Stimulated activated CD8-positive, alpha-beta memory T cell treated with anti-CD3 and anti-CD28 coated beads, Interleukin-2, amount 100 ng/mL, for 48 hours (primary cell): ENCODE measurements at places on chromosomes 11 and 22.
A peak's percentile ranks its signal among the peaks of the same experiment; 100 is the strongest.

DNA sequence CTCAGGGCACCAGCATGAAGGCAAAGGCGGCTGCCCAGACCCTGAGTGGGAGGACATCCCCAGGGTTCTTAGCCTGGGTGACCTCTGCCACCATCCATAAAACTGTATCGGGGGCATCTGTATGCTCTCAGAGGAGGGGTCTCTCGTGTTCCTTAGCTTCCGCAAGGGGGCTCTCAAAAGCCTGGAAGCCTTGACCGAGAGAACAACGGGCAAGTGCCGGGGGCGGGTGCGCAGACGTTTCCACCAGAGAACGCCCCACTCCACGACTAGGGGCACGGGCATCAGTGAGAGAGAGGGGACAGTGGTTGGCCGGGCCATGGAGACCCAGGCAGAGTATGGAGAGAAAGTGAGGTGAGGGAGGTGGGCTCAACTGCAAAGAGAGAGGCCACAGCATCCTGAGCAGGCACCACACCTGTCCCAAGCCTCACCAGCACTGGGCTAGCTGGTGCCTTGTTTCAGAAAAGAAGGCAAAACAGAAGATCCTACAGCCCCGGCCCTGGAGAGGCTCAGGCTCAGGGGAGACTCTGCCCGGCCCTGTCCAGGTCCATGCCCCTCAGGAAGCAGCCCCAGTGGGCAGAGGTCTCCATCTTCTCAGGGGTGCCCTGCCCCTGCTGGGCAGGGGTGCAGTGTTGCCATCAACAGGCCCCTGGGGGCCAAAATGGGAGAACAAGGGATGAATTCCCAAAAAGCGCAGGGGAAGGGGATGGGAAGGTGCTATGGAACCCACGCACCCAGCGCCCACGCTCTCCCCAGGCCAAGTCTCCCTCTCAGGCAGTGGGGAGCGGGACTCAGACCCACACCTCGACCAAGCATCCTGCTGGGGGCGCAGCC is 5.9 kb downstream of the TSPAN32 start:
- DNase-seq, result no peak

GRCh38 chr11:23315286-23315685 is 455.0 kb upstream of the CCDC179 start:
- DNase-seq, result no peak

GRCh38 chr22:28977060-28977459 is 84.6 kb downstream of the C22orf31 start:
- DNase-seq, result no peak

- no peak for DNase-seq
Measured at GRCh38 chr11:58788355-58789023, 56.0 kb downstream of the GLYATL2 start.

- DNase-seq, result no peak
Measured at GRCh38 chr11:18065572-18065971, 19.5 kb upstream of the TPH1 start.

- no peak for DNase-seq
Measured at GRCh38 chr22:42365111-42365865, 66.9 kb downstream of the NFAM1 start.

DNA sequence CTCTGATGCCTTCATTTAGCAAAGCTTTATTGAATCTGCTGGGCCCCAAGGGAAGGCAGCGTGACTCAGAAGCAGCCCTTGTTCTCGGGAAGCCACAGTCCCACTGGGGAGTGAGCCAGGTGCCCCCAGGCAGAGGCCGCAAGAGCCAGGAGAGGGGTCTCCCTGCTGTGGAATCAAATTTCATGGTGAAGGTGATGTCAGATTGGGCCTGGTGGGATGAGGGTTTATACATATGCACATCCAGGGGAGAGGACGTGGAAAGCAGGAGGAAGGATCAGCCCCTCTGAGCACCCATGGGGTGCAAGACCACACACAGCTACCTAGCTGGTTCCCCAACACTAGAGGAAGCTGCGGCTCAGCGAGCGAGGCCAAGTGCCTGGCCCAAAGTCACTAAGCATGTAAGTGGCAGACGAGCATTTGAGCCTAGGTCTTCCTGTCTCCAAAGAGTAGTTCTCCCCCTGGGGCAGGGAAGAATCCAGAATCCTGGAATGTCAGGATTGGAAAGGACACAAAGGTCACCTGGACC is 2.0 kb downstream of the SYNGR1 start:
- DNase-seq, result no peak

GRCh38 chr11:128399251-128400121 is 187.9 kb downstream of the ETS1 start:
- no peak for DNase-seq

DNA sequence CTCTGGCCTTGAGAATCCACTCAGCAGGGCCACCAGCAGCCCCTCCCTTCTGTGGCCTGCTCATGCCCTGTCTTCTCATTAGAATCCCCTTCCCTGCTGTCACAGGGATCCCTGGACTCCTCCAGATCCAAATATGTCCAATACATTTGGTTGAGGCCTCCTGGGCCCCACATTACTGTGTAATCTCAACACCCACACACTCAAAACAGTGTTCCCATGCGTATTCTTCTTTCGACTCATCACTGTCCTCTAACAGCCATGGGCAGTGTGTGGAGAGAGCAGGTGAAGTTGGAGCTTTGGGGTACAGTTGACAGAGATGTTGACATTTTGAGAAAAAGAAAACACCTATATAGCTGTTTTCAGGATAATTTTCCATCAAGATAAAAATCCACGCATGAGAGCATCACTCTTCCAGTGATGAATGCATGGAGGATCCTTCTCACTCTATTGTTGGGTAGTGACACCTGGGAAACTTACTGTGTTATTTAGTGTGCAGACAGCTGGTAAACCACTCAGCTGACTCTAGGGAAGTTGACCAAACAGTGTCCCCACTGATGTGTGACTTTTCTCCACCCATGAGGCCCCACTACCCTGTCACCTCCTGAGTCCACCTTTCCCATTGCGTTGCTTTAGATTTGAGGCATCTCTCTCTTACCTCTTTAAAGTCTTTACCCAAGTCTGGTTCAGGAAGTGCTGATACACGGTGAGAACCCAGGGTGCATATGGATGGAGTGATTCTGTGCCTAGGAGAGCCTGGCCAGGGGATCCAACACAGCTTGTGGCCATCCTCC is 28.7 kb upstream of the VPREB1 start:
- no peak for DNase-seq

- DNase-seq, result no peak
Measured at GRCh38 chr11:15605094-15605493, 490.4 kb downstream of the INSC start.

DNA sequence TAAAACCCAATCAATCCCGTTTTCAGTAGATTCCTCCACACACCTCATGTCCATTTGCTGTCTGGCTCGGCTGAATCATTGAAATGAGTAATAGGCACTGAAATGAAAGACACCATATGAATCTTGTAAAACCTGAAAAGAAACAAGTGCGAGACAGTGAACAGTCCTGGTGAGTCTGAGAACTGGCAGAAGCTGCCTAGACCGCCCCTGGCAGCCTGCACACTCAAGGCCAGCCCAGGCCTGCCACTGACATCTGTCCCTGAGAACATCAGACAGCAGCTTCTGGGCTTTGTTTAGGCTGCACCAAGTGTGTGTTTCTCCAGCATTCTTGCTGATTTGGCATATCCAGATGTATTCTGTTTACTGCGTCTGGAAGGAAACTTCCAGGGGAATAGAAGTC is 44.8 kb downstream of the ENDOD1 start:
- no peak for DNase-seq

GRCh38 chr22:30562366-30562765 is 12.1 kb downstream of the GAL3ST1 start:
- no peak for DNase-seq

- no peak for DNase-seq
Measured at GRCh38 chr11:121968638-121969037, 147.4 kb downstream of the BLID start.

GRCh38 chr11:78666675-78667160 is 92.1 kb upstream of the NARS2 start:
- no peak for DNase-seq

DNA sequence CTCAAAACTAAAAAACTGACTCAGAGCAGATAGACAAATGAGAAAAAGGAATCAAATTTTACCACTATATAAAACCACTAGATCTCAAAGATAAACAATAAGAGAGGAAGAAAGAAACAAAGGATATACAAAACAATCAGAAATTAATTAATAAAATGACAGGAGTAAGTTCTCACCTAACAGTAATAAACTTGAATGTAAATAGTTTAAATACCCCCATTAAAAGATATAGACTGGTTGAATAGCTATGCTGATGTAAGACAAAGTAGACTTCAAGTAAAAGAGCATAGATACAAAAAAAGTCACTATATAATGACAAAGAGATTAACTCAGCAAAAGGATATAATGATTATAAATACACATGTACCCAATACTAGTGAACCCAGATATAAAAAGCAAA is 72.3 kb upstream of the GNAZ start:
- no peak for DNase-seq

DNA sequence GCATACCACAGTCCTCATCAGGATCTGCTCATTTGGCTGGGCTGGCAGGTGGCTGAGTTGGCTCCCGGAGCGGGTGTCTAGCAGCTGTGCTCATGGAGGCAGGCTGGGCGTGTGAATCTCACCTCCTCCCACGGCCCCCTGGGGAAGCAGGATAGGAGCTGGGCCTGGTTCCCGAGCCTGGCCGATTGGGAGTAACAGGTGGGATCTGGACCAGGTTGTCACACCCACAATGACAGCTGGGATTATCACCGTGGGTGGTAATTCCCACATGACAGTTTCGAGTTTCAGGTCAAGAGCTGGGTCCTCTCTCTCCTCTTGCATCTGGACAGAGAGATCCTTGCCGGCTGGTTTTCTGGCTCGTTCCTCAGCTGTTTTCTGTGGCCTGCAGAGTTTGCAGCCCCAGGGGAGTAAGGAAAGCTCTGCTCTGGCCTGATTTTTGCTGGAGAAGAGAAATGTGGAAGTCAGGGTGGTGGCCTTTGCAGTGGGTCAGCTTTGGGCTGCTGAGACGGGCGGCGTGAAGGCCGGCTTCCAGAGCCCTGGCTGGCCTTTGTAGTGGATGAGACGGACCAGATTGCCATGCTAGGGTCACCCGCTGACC is 57.0 kb downstream of the BCR start:
- no peak for DNase-seq

GRCh38 chr11:119416606-119417580 is 6.1 kb downstream of the THY1 start:
- DNase-seq, result no peak

GRCh38 chr11:59403546-59403945 is 22.7 kb downstream of the OR5A2 start:
- DNase-seq, result no peak

DNA sequence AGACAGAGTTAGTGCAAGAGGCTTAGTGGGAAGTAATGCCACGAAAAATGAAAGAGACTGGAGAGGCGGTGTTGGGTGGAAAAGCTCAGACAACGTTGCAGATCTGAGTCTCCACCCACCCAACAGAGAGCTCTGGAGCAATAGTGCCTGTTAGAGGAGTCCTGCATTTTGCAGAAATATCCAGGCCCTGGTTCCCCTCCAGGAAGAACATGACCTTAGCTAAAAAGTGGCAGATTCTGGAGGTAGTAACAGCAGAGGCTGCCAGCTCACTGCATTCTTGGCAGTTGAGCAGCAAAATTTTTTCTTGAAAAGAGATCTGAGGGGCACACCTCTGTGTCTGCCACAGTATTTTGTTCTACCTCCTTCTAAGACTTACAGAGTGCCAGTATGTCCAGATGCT is 27.7 kb upstream of the BIRC3 start:
- DNase-seq, result no peak

- DNase-seq, result no peak
Measured at GRCh38 chr22:29391546-29391945, 3.2 kb upstream of the AP1B1 start.

- DNase-seq, result no peak
Measured at GRCh38 chr11:31895926-31896325, 84.8 kb upstream of the PAX6 start.

- DNase-seq, result no peak
Measured at GRCh38 chr22:47335460-47335859, 573.0 kb downstream of the TBC1D22A start.

GRCh38 chr22:47090591-47091245 is 328.3 kb downstream of the TBC1D22A start:
- no peak for DNase-seq

DNA sequence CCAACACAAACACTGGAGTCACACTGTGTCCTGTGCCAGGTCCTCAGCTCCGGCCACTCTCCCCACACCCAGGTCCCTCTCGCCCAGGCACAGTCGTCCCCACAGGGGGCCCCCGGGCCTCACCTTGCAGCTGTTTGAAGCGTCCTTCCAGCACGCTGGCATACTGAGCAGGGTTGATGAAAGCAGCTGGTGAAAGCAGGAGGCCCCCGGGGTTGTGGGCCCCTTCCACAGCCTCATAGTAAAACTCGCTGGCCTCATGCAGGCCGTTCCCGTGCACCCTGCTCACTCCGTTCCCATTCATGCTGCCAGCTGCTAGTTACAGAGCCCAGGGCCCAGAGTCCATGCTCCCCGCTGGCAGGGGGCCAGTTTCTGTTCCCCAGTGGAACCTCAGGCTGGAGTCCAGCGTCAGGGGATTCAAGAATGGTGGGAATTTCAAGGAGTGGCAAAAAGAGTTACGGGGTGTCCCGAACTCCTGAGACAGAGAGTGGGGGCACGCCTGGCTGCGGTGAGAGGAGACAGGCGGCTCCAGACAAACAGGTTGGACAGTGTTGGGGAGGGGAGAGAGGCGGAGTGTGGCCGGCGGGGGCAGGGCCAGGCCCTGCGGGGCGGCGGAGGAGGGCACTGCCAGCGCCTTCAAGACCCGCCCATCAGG is 10.6 kb downstream of the SPTBN2 start:
- DNase-seq, result no peak

DNA sequence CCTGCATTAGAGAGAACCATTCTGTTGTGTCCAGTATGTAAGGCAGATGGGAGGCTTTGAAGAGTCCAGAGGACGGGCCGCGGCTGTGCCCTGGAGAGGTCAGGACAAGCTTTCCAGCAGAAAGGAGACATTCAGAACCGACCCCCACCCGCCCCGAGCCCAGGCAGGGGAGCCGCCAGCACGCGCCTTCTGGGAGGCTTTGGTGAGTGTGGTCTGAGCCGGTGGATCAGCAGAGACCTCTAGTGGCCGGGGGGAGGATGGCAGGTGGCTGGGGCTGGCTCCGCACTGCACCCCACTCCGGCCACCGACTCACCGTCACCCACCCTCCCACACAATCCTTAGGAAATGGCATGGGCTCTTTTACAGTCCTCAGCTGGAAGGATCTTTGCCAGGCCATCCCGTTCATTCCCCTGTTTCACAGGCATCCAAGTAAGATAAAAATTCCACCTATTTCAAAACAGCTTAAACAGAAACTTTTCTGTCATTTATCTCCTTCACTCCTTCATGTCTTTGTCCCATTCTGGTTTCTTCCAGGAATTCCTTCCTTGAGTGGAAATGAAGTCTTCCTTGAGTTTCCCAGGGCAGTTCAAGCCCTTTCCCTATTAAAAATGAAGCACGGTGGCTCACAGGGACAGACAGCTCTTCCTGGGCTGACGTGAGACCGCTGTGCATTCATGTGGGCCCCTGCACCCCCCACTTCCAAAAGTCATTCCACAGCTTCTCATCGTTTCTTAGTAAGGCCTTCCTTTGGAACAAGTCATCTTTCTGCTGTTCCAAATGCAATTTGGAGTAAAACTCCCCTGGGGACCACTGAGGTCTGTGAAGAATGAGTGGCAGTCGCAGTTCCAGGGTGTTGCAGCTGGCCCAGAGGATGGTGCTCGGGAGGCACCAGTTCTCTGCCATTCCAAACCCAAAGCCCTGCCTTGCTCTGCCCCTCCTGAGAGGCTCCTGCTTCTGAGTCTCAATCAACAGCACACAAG is 91.0 kb downstream of the FEZ1 start:
- DNase-seq, result peak; percentile 65

GRCh38 chr11:74686792-74687191 is 44.4 kb downstream of the CHRDL2 start:
- no peak for DNase-seq

GRCh38 chr22:29598684-29599020 is 4.8 kb upstream of the NF2 start:
- no peak for DNase-seq

GRCh38 chr11:57457643-57458023 is 2.7 kb upstream of the RTN4RL2 start:
- no peak for DNase-seq
